Stimulated activated naive CD4-positive, alpha-beta T cell treated with Interleukin-2 at 50 U/mL for 16 hours (primary cell): ENCODE measurements at places on chromosomes 7 and 10.

- no peak for DNase-seq
Measured at GRCh38 chr7:135773464-135773863, 24.9 kb upstream of the FAM180A start.

GRCh38 chr7:128886391-128887168, 23.9 kb downstream of the ATP6V1F start:
- DNase-seq, result no peak

DNA sequence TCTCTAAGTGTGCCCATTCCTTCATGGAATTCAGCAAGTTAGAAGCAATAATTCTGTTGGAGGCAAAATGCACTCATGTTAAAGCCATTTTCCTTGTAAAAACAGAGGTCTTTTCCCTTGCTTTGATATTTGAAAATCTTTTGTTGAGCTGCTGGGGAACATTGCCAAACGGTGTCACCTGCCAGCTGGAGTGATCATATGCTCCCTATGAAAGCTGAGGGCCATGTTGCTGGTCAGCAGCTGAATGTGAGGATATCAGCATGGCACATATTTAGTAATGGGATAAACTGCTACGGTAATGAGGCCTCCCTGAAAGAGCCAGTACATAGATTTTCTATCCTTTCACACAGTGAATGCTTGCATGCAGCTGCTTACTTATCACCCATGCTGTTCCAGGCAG, 224.3 kb downstream of the THSD7A start:
- DNase-seq, result no peak

DNA sequence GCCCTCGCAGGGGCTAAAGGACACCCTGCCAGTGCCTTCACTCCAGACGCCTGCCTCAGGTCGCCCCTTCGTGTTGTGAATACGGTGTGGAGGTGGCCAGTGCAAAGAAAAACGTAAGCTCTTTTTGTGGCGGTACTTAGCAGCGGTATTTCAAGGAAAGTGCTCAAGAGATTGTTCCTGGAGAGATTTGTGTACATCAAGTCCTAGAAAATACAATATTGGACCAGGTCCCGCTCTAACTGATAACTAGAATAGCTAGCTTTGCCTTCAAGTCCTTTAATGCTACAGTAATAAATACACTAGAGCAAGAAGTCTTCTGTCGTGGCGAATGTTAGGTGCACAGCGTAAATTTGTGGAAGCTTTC, 689 bp downstream of the PLCE1 start:
- no peak for DNase-seq

DNA sequence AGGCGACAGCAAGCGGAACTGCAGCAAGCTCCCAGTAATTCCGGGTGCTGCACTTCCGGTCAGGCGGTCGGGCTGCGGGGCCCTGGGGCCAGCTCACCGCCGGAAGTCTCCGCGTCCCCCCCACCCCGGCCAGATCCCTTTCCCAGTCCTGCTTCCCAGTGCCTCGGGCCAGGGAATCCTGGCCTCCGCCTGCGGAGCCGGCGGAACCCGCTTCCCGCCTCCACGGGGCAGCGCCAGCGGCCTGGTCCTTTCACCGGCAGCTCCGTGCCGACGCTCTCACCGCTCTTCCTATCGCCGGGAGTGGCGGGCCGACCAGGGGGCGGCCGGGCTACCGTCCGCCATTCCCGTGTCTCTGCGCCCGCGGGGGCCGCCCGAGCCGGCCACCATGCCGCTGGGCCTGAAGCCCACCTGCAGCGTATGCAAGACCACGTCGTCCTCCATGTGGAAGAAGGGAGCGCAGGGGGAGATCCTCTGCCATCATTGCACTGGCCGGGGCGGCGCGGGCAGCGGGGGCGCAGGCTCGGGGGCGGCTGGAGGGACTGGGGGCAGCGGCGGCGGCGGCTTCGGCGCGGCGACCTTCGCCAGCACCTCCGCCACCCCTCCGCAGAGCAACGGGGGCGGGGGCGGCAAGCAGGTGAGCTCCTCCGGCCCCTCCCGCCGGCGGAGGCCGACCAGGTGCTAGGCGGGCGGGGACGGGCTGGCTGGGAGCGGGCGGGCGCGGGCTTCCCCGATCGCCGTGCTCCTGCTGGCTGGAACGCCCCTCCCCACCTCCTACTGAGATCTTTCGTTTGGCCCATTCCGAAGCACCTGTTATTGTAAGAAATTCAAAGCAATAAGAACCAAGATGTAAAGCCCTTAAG, at the start of gene GATAD1:
Gene GATAD1 (plus strand): TSS at position 138 of the 860 bp plus-strand sequence. CDS start 248 bp downstream, at position 386.
- DNase-seq, result peak; percentile 76

- DNase-seq, result no peak
Measured at GRCh38 chr7:83457022-83457892, 191.7 kb downstream of the SEMA3E start.

- DNase-seq, result no peak
Measured at GRCh38 chr10:23481363-23481961, 42.6 kb downstream of the OTUD1 start.

- DNase-seq, result no peak
Measured at GRCh38 chr10:113897693-113898618, 43.5 kb downstream of the NHLRC2 start.

GRCh38 chr7:91949221-91950009, 8.8 kb downstream of the AKAP9 start:
- DNase-seq, result no peak

DNA sequence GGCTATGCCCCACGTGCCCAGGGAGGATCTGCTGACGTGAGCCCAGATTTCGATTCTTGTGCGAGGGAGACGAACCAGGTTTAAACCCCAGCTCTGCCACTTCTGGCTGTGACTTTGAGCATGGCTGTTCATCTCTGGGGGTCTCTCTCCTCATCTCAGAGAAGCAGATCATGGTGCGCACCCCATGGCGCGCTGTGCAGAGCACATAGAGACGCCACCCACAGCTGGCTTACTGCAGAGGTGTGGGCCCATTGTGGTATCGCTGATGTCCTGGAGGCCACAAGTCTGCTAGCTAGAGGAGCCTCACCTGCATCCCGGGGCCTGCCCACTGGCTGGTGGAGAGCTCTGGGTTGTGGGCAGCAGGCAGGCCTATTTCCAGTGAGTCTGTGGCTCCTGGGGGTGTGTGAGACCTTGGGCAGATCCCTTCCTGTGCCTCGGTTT, 140.5 kb downstream of the LHPP start:
- no peak for DNase-seq

DNA sequence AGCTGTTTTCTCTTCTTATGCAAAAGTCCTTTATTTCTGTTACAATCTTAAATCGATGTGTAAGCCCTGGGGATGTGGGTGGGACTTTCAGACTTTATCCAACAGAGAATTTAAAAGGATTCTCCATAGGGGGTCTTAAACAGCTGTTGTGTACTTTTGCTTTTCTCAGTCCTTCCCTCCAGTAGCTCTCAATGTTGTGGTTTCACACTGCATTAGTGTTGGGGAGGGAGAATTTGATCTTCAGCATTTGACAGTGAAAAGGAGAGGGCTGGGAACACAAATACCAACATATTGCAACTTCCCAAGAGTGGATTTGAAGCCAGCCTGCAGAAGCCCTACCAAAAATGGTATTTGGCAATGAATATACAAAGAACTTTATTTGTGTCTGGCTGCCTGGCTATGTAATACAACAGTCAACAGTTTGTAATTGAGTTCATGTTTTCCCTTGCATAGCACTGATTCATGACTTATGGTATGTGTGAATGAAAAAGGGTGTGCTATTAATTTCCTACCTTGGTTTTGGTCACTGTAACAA, 80.1 kb upstream of the CAPZA2 start:
- DNase-seq, result no peak

- no peak for DNase-seq
Measured at GRCh38 chr7:155586843-155587440, 40.6 kb upstream of the CNPY1 start.

GRCh38 chr10:13604357-13605040, 17.7 kb downstream of the PRPF18 start:
- DNase-seq, result no peak

GRCh38 chr10:98340940-98341310, 72.9 kb upstream of the LOXL4 start:
- no peak for DNase-seq

DNA sequence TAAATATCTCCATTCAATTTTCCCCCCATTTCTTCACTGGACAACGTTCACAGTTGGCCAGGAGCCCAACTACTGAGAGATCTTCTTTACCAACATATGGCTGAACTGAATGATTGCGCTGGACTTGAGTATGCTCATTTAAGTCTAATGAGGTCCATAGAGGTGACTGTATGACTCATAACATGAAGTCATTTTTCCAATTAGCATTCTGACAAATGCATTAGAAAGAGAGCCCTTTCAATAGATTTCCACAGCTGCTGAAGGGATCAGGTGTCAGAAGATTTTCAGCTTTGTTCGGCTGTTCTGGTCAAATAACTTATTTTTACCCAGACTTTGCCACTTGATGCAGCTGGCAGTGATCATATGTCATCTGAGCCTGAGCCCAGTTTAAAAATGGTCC, 438.0 kb downstream of the ETV1 start:
- no peak for DNase-seq

DNA sequence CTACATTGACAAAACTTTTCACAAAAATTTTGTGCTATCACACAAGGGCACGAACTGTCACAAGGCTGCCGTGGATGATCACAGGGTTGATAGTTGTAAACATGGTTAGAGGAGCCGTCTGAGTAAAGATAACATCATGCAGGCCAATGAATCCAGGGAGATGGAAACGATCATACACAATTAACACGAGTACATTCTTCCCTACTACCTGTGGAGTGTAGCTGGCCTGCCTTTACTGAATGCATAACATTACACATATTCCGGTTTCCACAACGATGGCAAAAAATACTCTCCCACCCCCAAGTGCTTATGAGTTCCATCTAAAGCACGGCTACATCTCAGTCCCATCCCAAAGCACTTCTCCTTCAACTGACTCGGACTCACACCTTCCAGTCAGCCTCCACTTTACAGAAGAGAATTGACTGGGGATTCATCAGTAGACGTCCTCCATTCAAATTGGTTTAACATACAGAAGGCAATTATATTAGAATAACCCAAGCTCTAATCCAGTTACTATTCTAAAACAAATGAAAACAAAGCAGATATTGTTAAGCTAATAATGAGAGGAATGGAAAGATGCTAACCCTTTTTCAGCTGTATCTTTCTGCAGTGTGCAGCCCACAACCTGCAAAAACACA, 69.0 kb downstream of the EZH2 start:
- DNase-seq, result no peak

- no peak for DNase-seq
Measured at GRCh38 chr10:124357561-124357885, 61.2 kb downstream of the OAT start.

DNA sequence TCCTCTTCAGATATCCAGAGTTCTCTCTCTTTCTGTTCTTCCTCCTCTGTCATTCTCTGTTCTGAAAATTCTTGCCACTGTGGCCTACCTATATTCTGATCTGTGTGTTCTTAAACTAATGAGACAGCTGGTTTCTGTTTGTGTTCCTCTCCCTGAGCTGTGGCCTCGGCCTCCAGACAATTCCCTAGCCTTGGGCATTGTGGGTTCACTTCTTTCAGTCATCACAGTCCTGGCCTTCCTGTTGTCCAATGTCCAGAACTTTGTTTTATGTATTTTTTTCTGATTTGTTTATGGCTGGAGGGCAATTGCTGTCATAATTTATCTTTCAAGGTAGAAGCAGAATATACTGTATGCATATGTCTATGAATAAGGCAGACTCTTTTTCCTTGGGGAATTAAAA, 173.2 kb upstream of the MTPN start:
- DNase-seq, result no peak

DNA sequence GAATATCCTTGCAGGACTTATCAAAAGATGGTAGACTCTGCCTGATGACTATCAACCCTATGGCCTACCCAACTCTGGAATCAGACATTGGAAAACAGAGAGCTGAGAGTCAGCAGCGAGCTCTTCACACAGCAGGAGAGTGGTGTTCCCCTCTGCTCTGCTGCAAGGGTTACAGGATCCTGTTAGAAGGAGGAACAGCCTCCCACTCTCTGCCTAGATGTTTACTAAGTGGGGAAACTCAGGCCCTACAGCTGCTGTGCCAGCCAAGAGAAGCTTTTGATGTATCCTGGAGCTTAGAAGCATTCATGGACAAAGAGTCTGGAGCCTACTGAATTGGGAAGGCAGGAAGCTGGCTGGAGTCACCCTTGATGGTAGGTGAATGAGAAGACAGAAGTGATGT, 104.6 kb downstream of the ABLIM1 start:
- DNase-seq, result no peak

DNA sequence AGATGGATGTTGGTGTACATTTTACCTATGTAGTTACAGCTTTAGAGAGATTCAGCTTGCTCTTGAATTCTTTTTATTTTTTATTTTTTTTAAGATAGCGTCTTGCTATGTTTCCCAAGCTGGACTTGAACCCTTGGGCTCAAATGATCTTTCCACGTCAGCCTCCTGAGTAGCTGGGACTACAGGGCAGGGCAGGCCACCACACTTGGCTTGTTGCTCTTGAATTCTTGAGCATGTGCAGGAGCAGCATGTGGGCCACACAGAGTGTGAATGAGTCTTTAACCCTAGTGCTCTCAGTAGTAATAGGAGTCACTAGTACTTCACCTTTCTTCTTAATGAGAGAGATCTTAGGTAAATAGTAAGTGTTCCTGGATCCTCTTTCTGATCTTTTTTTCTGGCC, 26.7 kb upstream of the CYCS start:
- DNase-seq, result no peak

- no peak for DNase-seq
Measured at GRCh38 chr7:22377703-22378102, 20.7 kb upstream of the RAPGEF5 start.

DNA sequence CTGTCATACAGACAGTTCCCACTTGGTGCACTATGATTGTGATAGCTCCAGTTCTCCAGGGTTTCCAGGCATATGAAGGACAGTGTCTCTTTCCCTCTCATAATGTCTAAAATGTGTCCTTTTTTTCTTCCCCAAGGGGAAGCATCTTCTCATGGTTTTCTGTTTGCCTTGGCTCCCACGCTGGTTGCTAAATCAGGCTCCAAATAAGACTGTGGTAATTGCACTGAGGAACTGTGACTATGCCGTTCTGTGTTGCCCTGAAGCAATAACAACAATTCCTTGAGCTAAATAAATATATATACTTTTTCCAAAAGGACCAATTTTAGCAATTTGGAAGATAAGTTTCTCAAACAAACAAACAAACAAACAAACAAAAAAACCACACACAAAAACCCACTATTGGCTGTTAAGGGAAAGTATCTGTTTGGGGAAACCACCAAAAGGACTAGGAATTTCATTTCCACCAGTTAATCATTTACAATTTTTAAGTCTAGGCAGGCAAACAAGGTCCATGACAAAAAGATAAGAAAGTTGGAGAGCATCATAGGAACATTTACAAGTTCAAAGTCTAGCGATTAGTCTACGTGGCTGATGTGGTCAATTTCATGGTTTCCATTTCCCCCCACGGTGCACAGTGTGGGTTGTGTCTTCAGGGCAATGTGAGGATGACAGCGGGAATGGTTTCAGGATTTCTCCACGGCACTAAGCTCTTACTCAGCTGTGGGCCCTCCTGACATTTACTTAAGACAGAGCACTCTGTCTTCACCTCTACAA, 62.4 kb downstream of the THNSL1 start:
- DNase-seq, result no peak
